ENCODE measurements at places on chromosomes 3 and 15.

- no peak for DNase-seq
Measured at GRCh38 chr15:52289629-52290081, 5.9 kb downstream of the MYO5C start.

DNA sequence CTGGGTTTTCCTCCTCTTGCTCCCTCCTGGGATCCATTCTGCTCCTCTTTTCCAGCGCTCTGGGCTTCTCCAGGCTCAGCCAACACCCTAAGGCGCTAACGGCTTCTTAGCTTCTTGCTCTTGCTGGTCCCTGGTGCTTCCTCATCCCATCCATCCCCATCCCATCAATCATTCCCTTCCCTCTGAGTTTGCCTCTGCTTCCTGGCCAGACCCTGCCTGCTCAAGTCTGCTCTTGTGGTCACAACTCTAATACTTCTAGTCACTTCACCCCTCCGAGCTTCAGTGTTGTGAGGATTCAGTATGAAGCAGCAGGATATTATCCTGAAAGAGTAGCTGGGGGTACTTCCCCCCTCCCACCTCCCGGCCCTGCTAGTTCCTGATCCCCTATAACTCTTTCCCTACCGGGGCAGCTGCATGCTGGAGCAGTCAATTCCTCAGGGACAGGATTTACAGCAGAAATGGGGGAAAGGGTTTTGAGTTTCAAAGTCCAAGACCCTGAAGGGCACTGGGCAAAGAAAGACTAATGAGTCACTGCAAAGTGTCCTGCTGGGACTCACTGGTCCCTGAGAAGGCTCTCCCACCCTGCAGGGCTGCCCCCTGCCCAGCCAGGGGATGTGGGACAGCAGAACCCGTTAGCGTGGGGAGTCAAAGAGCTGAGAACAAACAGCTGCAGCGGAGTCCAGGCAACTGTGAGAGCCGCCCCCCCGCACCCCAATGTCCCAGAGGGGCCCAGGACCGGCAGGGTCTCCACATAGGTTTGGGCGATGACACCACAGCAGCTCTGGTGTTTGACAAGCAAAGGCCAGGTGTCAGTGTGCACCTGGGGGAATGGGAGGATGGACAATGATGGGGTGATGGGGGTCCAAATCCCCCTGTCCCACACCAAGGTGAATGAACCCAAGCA, 2.3 kb upstream of the SYNM start:
- DNase-seq, result no peak

- DNase-seq, result peak; percentile 54
Measured at GRCh38 chr3:129001806-129002572, 885 bp downstream of the EFCC1 start.

DNA sequence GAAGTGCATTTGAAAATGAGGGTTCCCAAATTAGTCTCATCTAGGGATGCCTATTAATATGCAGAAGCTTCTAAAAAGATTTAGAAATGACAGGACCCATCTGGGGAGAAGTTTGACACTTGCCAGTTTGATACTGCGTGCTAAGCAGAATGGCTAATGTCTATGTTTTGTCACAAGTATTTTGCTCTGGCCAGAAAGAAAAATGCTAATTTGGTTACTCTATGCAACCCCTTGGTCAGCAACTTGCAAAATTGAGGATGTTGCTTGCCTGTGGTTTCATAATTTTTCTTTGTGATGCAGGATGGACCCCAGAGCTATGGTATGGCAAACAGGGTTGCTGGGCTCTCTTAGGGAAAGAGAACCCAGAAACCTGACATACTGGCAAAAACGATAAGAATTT, 148.2 kb downstream of the FMN1 start:
- no peak for DNase-seq

GRCh38 chr15:65730549-65731172, 61.4 kb downstream of the DENND4A start:
- no peak for DNase-seq

Data from activated T-cell treated with anti-CD3 and anti-CD28 coated beads for 48 hours (primary cell).